ENCODE measurements at places on chromosomes 7 and 10.

DNA sequence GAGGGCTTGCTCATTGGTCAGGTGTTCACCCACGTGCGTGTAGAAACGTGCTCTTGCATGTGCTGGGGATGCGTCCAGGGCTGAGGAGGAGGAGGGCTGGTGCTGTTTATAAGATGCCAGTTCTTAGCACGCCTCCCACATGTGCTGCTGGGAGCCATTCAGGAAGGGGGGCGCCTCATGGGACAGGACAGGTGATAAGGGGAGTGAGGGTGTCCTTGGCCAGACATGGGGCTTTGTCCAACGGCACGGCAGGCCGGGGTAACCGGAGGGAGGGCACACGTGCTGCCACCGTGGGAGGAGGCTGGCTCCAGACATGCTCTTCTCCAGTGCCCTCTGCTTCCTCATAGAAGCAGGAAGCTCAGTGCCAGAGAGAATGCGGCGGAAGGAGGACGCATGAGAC lies 150.0 kb downstream of the ZMYND11 start:
- DNase-seq: no peak

DNA sequence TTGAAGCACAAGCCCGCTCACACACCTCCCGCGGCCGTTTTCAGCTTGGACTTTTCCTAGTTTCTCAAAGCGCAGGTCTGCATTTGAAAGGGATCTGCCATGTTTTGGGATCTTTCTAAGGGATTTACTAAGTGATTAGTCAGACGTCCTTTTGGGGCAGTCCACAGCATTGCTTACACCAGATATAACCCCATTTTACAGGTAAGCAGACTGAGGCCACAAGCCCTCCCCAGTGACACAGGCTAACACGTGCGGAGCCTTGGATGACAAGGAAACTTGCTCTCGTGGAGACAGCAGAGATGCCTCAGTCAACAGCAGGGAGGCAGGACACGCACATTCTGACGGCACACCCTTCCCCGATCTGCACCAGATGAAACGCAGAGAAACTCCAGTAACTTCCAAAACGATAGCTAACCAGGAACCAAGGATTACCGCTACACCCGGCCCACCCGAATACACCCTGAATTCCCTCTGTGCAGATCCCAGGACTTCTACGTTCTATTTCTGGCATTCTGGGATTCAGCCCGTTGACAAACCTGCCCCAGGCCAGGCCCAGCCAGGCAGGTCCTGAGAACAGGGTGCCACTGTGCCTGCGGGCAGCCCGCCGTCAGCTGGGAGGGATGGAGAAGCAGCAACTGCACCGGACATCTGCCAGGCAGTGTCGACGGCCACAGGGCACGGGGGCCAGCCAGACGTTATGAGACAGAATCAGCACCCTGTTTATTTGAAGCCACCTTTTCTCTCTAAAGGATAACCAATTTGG lies 27.9 kb downstream of the FOXL3 start:
- DNase-seq: no peak

DNA sequence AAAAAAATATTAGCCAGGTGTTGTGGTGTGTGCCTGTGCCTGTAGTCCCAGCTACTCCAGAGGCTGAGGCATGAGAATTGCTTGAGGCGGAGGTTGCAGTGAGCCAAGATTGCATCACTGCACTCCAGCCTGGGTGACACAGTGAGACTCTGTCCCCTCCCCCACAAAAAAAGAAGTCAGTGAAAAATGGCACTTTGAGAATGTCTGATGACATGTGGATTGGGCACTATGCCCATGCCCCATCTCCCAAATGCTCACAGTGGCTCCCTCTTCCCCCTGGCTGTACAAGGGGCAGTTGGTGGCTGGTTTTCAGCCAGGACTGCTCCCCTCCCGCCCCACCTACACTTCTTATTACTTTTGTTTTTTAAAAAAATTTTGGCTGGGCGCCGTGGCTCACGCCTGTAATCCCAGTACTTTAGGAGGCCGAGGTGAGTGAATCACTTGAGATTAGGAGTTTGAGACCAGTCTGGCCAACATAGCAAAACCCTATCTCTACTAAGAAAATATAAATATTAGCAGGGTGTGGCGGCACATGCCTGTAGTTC lies 26.1 kb downstream of the IL15RA start:
- no peak for DNase-seq

GRCh38 chr7:154997840-154998370 lies 5.0 kb downstream of the PAXIP1 start:
- no peak for DNase-seq

DNA sequence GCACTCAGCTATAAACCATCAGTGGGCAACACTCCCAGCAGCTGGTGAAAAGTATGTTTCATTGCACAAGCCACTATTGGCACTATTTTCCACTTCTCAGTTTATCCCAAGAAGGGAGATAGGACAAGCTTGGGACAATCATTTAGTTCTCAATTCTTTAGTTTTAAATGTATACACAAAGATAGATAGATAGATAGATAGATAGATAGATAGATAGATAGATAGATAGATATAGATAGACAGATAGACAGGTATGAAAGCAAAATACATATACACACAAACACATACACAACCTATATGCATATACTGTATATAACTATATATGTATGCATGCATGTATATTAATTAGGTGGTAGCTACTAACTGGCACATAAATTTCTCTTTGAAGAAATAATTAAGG lies 411.6 kb upstream of the KCND2 start:
- no peak for DNase-seq

- no peak for DNase-seq
These were observed 10.5 kb downstream of the STYXL1 start for GRCh38 chr7:76037310-76037709.

GRCh38 chr7:68143345-68143744 lies 1146.7 kb downstream of the TYW1 start:
- DNase-seq: no peak

DNA sequence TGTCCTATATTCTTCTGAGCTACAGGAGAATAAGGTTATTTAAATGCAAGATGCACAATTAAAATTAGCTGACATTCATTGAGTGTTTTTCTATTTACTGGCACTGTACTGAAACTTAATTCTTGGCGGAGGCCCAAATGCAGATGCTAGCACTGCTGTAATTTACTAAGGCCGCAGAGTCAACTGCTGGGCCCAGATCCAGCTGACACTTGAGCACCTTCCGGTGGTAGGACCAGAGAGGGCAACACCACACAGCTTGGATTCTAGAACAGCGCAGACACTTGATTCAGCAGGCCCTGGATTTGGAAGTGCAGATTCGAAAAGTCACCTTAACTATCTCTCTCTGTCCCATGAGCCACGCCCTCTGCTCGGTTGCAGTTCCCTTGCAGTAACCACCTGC lies 228.6 kb upstream of the TMEM72 start:
- DNase-seq: no peak

- no peak for DNase-seq
These were observed 52.1 kb upstream of the LMTK2 start for GRCh38 chr7:98054585-98054984.

DNA sequence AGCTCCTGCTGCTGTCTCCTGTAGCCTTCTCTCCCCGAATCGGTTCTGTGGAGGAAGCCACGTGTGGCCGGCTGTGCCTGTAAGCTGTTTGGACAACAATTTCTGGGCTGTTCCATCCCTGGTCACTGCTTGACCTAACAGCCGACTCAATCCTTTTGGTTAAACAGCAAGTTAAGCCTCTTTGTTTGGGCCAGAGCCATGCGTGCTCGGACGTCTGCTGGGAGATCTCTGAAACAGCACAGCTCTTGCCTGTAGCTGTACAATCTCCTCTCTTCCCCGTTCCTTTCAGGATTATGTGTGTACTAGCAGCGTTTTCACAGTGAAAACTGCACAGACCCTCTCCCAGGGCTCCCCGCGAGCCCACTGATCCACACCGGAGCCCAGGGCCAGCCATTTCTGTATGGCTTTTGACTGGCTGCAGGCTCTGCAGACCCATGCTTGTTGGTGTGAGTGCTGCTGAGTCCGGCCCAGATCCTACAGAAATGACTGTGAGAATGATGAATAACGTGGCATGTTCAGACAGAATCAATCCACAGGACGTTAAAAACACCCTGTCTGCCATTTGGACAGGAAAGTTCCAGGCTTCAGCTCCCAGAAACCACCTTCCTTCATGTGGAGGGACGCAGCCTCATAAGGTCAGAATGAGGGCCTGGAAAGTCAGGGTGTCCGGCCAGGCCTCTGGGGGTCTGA lies 428.6 kb upstream of the ADARB2 start:
- no peak for DNase-seq

GRCh38 chr7:22694597-22695207 lies 32.3 kb upstream of the IL6 start:
- no peak for DNase-seq

DNA sequence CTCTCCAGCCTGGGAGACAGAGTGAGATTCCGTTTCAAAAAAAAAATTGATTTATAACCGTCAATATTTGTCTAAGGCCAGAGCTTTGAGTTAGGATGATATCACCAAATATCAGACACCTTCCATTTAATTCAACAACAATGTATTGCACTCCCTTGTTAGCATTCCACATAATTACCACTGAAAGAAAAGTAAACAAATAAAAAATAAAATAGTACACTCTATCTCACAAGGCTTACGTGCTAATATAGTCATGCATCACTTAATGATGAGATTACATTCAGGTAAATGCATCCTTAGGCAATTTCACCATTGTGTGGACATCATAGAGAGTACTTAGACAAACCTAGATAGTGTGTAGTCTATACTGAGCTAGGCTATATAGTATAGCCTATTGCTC lies 127.6 kb upstream of the RHOBTB1 start:
- peak; percentile 89 for DNase-seq

- DNase-seq: no peak
These were observed 31.2 kb downstream of the ITIH5 start for GRCh38 chr10:7635408-7636125.

DNA sequence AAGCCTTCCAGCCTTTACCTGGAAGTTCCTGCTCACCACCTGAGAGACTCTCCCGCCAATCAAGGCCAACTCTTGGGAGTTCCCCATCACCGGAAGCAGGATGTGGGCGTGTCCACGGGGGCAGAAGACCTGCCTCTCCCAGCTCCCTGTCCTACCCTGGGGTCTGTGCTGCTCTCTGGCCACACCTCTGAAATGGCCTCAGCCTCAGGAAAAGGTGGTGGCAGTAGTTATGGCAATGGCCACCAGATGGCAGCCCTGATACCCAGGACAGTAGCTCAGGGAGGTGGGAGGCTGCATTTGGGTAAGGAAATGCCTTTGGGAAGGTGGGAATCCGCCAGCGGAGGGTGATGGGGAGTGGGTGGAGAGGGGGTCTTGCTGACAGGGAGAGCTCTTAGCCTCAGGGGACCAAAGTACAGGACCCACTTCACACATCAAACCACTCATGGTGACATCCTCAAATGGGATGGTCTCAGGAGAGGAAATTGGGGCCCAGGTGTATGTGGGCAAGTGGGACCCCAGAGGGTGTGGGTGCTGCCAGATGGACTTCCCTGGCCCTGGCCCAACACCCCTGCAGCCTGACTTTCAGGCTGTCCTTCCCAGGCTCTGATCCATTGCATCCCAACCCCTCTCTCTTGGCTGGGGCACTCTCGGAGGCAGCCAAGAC lies 33.9 kb downstream of the KAZALD1 start:
- DNase-seq: peak; percentile 85

DNA sequence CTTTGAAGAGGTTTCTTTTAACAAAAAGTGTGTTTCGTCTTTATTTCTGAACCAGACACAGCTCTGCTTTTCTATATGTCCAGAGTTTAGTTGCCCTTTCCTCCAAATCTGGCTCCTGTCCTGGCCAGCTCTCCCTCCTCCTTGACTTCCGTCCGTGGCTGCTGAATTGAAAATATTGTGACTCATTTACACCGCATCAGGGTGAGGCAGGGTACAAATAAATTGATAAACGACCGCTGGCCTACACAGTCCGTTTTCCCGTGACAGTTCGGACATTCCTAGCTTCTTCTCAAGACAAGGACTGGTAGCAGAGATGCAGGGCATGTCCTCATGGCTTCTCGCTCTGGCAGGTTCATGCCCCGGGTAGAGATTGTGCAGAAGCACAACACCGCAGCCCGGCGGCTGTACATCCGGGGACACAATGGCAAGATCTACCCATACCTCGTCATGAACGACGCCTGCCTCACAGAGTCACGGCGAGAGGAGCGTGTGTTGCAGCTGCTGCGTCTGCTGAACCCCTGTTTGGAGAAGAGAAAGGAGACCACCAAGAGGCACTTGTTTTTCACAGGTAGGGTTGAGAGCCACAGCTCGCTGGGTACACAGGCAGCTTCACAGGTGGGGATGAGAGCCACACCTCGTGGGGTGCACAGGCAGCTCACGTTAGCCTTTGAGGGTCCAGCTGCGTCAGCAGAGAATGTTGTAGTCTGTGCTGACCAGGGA lies 126.6 kb downstream of the TRRAP start:
- no peak for DNase-seq

- no peak for DNase-seq
These were observed 187.6 kb upstream of the KLF14 start for GRCh38 chr7:130921391-130922180.

DNA sequence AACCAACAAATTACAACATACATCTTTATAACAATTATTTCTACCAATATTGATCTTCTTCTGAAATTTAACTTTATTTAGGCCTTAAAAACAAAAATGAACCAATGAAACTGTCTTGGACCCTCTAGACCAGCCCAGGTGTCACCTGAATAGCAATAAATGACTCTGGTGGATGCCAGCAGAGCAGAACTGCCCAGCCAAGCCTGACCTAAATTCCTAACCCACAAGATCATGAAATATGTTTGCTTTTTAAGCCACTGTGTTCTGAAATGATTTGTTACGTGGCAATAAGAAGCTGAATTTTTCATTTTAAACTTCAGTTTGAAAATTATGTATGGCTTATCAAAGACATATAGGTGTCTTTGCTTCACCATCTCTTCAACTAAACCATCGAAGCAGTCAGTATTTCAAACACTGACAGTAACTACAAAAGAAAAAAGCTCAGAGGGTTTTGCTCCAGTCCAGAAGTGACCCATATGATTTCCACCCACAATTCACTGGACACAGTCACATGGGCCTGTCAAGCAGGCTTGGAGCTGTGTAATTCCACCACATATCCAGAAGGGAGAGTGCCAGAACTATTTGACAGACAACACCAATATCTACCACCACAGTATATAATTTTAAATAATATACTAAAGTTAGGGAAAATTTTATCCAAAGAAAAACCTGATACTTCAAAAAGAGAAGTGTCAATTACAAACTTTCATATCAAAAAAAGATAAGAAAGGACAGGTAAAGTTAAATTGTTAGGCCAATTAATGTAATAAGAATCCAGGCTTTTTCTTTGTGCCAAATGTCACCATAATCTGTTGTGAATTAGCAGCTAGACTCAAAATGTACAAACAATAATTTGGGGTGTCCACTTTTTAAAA lies 94.5 kb downstream of the KMT2C start:
- DNase-seq: peak; percentile 64

DNA sequence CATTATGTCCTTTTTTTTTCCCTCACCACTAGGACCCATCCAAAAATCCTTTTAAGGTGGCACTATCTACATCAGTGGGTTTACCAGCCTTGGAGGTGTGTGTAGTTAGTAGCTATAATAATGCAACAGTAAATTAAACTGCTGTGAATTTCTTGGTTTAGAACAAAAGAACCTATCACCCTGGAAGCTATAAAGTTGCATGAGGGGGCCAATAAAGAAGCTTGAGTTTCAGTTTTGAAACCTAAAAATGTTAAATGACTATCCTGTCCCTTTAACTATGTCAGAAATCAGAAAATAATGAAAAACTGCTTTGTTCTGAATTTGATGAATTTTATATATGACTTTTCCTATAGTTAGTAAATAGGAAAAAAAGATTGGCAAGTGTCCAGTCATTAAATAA lies 80.2 kb downstream of the POLL start:
- peak; percentile 36 for DNase-seq

- DNase-seq: peak; percentile 51
These were observed 88.4 kb downstream of the BEND7 start for GRCh38 chr10:13440185-13441061.

All from NCI-H69 (cell line).